ENCODE measurements at places on chromosomes 7 and 10.

DNA sequence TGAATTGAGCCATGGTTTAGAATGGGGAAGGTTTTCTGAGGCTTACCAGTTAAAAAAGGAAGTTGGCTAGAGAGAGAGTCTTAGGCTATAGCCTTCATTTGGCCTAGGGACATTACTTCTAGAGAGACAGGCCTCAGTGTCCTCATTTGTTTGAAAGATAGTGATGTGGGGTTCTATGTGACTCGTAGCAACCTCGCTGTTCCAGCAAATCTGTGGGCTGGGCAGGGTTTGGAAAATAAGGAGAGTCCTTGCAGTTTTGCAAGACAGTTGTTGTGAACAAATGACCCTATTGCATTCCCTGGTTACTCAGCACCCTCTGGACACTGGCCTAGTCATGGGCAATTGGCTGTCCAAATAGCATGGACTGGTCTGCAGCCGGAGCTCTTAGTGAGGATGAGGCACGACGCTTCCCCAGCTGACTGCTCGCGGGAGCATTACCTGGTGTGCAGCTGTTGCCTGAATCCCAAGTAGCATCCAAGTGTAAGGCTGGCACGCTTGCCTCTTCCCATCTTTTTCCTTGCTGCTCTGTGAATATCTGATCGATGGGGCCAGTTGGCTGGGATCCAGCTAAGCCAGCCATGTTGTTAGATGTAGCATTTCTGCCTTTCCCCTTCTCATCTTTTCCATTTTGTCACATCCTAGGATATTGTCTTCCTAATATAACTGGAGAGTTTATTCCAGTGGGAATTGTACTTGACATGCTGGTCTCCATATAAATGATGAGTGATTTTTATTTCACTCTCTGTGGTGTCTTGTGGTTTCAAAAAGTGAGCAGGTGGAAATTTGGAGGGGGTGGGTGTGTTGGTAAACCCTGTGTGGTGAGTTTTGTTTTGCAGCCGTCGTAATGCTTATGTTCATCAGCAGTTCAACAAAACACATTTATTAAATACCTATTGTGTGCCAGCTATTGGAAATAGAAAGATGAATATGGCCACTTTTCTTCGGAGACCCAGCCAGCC, 99.8 kb downstream of the SND1 start:
- no peak for DNase-seq

- no peak for DNase-seq
Observed at GRCh38 chr10:18099415-18099814, 40.8 kb upstream of the CACNB2 start.

DNA sequence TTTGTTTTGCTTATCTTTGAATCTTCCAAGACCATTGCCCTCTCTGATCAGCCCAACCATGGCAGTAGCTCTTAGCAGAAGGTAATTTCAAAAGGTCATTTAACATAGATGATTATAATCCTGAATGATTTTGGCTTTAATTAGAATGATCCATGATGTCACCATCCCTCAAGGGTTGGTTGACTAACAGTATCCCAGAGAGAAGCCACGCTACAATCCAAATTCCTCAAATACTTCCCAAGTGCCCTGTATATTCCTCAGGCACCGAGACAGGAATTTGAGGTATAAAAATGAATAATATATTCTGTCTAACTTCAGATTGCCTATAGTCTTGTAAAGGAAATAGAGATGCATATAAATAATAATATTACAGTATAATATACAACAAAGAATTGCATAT, 42.1 kb upstream of the TMEM196 start:
- no peak for DNase-seq

- DNase-seq = peak; percentile 84
Observed at GRCh38 chr7:43785420-43785819, 26.9 kb downstream of the BLVRA start.

DNA sequence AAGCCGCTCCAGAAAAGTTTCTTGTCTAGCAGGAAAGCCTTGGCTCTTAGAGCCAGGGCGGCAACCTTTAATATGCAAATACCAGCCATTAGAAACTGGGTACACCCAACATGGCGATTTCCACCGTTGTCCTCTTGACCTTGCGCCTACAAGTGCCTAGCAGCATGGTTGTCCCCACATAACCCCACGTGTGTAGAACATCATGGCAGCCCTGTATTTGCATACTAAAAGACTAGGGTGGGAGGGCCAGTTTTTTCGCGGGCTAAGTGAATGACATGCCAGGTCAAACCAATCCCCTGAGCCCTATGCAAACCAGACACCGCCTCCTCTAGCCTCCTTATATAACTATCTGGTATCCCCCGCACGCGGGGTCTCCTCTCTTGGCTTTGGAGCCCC, 58.4 kb upstream of the FZD8 start:
- DNase-seq = no peak

DNA sequence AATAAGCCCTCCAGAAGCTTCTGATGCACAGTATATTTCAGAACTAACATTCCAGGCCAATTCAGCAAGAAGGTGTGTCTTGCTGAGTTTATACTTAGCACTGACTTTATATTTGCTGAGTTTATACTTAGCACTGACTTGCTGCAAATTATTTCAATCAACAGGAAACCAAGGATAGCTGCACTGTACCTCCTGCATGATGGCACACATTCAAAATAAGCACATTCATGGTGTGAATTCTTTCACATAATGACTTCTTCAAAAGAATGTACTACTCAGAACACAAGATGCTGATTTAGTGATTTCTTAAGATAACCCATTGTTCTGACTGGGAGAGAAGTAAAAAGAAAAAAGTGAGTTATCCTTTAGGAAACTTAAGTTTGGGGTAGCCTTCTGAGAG, 52.0 kb downstream of the JAZF1 start:
- peak; percentile 31 for DNase-seq

DNA sequence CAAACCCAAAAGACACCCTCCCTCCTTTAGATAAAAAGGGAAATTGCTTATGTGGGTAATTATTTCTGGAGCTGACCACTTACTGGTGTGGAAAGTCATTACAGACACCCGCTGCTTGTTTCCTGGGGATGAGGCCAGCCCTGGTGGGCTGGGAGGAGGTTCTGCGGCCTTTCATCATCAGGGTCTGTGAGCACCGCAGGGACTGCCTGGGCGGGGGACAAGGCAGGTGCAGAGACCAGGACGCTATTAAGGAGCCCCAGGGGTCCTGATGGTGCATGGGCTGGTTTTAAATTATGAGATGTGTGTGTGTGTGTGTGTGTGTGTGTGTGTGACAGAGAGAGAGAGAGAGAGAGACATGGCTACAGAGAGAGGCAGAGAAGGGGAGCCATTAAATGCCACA, 171.2 kb downstream of the DNAJB6 start:
- no peak for DNase-seq

DNA sequence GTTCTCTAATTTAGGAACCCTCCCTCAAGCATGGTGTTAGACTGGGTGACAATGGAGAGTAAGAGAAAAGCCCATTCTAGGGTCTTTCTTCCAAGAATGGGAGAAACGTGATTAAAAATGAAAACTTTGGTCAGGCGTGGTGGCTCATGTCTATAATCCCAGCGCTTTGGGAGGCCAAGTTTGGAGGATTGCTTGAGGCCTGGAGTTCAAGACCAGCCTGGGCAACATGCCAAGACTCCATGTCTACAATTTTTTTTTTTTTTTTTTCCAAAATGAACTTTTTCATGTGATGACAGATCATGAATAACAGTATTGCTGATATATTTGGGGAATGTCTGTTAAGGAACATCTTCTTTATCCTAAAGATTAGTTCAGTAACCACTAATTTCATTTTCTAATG, 194.6 kb downstream of the MLLT10 start:
- DNase-seq = no peak

DNA sequence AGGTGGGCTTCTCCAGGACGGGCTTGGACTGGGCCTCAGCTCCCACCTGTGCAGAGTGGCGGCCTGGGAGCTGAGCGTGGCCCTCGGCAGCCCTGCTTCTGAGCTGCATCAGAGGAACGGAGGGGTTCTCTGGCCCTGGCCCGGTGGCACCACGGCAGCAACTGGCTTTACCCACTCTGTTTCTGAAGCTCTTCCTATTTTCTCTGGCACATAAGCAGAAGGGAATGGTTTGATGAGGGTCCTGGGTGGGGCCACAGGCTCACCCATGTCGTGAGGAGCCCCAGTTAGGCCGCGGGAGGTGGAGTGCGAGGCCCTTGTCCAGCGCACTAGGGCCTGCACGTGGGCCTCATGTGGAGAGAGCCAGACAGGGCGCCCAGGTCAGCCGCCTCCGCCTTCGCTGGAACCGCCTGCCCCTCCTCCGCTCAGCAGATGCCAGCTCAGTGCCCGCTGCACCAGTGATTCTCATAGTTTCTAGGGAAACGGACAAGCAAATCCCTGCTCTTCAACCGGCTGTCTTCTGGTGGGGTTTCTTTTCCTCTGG, 284.0 kb downstream of the CELF2 start:
- no peak for DNase-seq

- DNase-seq = no peak
Observed at GRCh38 chr10:123270806-123271205, 116.6 kb downstream of the BUB3 start.

DNA sequence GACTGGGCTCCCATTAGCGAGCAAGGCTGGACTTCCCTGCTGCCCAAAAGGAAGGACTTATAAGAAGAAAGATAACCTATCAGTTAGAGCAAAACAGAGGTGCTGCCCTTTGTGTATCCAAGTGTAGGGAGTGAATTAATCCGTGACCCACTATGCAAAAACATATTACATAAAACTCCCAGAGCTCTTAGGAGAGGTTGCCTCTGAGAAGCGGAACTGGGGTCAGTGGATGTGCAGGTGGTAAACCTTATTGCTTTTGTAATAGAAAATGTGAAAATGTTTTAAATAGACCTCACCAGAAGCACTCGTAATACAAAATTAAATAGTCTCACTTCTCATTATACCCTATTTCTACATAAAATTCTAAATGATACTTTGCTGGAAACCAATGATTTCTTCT, 17.1 kb upstream of the IL6 start:
- no peak for DNase-seq

GRCh38 chr7:147859033-147859432, 731.5 kb upstream of the C7orf33 start:
- no peak for DNase-seq

All from non-pigmented ciliary epithelial cell (primary cell).